ENCODE measurements at places on chromosomes 2 and 18.

- no peaks in the 10 kb centered on the region for H3K27me3 ChIP-seq
- peaks cover 20% of the 10 kb centered on the region for H3K4me1 ChIP-seq
- H3K4me3 ChIP-seq = peak within 1 kb of the TSS; percentile 52
- DNase-seq = no peak
- no peaks in the 10 kb centered on the region for H3K36me3 ChIP-seq
- H3K27ac ChIP-seq = no peak within 1 kb of the TSS
Observed at GRCh38 chr2:138779781-138780445, at the start of gene NXPH2. NXPH2 (minus strand) TSS chr2:138780390; CDS start chr2:138780241, 149 bp downstream.

- no peaks in the 10 kb centered on the region for H3K27me3 ChIP-seq
- DNase-seq = no peak
- peaks cover 77% of the 10 kb centered on the region for H3K4me1 ChIP-seq
- H3K4me3 ChIP-seq = peak overlapping the region; percentile 18
Observed at GRCh38 chr2:174594456-174594855, 3.1 kb downstream of the WIPF1 start.

DNA sequence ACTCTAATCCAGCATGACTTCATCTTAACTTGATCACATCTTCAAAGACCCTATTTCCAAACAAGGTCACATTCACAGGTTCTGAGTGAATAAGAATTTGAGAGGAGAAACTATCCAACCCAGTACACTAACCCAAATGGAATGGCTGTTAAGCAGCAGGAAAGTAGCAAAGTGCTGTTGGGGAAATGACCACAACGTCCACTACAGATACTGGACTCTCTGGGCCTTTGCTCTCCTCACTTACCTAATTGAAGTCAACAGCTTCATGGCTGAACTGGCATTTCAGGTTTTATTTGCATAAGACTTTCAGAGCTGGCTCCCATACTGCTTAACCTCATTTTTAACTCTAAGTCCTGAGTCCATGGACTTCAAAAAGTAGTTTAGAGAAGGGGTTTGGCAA is 38.0 kb upstream of the ACVR2A start:
- H3K36me3 ChIP-seq = no peaks in the 10 kb centered on the region

DNA sequence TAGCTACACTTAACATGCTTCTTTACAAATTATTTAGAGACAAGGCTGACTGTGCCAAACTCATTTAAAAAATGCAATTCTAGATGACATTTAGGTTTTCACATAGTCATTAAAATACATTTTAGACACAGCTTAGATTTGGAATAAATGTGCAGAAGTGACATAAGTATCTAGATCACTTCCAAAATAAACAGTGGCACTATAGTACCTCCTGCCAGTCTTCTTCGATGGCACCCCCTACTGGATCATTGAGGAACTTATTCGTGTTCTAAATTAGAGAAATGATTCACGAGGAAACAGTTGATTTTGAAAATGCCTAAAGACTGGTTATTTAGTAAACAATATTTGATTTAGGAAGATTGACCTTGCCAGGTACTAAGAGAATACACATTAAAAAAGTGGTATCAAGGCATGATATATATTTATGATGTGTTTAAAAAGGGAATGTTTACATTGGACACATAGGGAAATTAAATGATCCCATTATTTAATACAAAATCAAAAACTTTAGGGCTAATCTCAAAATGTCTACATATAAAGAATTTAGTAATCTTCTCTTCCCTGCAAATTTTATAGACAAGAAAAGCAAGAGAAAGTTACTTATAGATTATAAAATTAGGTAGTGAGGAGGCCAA is 323.9 kb downstream of the XIRP2 start:
- no peaks in the 10 kb centered on the region for H3K4me1 ChIP-seq
- DNase-seq = no peak
- no peaks in the 10 kb centered on the region for H3K27me3 ChIP-seq
- H3K27ac ChIP-seq = no peak overlapping the region
- no peak overlapping the region for H3K4me3 ChIP-seq
- H3K36me3 ChIP-seq = no peaks in the 10 kb centered on the region
